ENCODE measurements at places on chromosomes 3 and 15.
A peak's percentile ranks its signal among the peaks of the same experiment; 100 is the strongest.

GRCh38 chr3:110810356-110810755 is 261.3 kb upstream of the NECTIN3 start:
- DNase-seq = no peak

DNA sequence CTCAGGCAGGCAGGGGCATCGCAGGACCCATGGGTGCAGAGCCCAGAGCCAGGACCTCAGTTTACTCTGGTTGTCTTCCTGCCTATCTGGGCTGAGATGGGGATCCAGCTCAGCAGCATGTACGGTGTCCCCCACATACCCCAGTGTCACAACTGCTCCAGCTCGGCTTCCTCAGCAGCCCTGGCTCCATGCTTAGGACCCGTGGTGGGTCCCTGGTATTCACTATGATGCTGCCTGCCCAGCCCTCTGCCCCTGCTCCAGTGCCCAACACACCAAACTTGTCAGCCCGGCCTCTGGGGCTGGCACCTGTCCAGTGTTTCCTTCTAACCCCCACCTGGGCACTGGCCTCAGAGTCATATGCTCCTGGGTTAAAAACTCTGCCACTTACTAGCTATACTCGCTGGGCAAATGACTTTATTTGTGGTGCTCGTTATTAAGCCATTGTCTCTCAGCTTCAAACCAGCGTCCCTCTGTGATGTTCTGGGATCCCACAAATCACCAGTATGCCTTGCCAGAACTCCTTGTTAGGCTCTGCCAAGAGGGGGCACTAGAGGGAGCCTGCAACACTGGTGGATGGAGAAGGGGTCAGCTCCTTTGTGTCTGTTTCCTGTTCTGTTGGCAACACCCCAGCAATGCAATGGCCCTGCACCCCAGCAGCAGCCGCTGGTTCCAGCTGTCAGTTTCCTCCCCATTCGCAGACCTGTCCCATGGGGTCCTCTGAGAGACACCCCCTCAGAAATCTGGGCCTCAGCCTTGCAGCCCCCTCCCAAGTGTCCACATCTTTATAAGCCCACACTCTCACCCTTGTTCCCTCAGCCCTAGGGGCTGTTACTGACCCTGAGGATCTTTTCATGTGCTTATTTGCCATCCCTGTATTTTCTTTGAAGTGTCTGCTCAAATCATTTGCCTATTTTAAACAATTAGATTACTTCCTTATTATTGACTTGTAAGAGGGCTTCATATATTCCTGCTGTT is 24.1 kb upstream of the MRPS22 start:
- DNase-seq = peak; percentile 34

DNA sequence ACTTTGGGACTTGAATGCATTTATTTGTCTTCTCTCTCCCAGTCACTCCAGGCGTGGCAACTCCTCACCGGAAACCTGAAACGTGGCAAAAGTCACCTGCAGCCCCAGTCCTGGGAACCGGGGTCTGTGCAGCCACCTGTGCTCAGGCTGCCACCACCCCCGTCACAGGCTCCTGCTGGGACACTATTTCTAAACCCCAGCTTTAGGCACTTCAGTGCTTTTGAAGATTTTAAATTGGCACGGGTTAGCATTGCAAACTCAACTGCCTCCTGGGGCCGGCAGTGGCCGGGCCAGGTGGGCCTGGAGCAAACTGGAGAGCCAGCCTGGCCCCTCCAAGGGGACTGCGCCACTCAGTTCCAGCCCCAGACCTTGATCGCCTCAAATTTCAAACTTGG is 146.7 kb upstream of the IQSEC1 start:
- DNase-seq = no peak

DNA sequence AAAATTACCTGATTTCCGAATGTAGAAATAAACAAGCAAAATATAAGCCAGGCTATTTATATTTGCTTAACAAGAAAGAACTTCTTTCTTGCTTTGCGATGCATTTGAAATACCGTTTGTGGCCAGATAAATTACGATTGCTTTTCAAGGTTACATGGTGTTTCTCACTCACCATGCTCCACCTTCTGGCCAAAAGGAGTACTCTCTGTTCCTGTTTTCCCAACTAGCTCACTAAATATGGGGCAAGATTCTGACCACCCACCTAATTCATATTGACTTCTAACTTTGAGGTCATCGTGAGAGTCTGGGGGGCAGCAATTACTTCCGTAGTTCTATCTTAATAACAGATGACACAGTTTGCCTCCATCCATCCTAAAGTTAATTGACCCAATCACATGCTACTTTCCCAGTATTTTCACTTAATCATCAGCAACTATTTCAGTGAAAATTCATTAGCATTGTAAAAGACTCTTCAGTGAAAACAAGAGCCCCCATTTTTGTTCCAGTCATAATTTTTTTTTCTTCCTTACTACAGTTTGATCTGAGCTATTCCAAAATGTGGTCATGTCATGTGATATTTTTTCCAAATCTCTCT is 25.9 kb downstream of the ACP3 start:
- DNase-seq = peak; percentile 68

DNA sequence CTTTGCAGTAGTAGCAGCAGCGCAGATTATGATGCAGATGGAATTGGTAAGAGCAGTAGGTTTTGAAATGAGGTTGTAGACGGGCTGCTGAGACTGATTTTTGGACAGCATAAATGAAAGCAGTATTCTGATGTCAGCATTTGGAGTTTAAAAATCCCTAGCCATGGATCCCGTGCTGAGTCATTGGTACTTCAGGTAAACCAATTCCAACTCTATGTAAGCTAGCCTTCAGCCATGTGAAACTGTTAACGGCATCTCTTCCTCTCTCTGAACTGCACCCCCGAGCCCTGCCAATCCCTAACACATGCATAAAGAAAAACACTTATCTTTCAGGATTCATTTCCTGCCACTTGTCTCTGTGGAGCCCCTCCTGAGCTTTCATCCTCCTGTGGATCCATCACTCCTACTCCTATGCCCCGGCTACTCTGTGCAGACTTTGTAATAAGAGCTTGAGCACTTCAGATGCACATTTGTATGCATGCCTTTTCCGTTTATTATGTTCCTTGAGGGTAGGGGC is 119.0 kb downstream of the AKAP13 start:
- no peak for DNase-seq

DNA sequence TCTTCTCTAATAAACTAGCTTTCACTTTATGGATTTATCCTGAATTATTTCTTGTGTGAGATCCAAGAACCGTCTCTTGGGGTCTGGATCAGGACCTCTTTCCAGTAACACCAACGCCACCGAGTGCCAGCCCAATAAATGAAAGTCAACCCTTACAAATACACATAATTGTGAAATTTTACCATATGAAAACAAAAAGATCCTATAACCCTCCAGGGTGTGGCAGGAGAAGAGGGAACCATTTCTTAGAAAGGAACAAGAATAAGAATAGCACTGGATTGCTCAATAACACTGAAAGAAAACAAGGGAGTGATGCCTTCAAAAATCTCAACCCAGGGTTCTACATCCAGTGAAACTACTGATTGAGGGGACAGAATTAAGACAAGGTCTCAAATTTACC is 51.6 kb upstream of the ACKR4 start:
- DNase-seq = no peak

DNA sequence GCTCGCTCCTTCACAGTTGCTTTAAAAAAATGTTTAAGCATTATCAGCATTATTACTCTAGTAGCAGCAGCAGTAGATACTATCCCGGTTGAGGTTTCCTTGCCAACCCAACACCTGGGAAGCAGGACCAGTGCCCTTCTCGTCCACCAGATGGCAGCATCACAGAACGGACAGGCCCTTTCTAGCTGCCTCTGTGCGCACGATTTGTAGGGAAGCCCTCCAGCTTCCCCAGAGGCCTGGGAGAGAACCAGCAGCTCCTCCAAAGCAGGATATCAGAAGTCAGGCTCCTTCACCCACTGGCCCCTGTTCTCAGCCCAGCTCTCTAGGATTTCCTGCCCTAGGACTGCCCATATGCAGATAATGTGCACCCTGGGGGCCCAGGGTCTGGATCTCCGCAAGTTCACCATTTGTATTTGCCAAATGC is 16.8 kb upstream of the ESYT3 start:
- peak; percentile 95 for DNase-seq

DNA sequence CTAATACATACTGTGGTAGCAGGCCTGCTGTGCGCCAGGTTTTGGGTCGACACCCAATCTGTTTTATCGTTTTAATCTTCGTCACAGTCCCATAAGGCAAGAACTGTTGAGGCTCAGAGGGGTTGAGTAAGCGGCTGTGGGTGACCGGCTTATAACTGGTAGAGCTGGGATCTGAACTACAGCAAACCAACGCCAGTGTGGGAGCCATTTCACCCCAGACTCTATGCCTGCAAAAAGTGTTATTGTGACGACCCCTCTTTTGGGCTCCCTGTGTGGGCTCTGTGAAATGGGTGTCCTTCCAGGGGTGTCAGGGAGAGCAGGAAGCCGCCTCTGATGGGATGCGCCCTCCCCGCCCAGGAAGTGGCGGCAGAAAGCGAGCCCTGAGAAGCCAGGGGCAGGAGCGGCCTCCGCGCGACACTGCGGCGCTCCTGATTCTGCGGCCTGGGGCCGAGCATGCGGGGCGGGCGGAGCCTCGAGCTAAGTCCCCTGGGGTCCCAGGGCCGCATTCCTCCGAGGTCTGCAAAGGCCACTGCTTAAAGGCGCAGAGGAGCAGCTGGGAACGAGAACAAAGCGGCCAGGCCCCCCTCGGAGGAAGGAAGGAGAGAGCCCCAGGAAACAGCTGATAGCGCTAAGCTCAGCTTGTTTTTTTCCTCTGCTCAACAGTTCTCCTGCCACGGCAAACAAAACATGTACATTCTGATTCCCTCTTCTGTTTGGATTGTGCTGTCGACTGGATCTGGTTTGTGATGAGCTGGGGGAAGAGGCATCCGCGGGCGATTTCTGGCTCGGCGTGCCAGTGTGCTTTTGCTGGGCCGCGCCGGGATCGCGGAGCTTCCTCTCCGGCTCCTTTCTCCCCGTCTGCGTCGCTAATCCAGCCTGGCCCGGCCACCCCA is 33.9 kb downstream of the GRK7 start:
- DNase-seq = peak; percentile 44

- DNase-seq = peak; percentile 17
Observed at GRCh38 chr15:74406992-74407705, 26.6 kb downstream of the SEMA7A start.

DNA sequence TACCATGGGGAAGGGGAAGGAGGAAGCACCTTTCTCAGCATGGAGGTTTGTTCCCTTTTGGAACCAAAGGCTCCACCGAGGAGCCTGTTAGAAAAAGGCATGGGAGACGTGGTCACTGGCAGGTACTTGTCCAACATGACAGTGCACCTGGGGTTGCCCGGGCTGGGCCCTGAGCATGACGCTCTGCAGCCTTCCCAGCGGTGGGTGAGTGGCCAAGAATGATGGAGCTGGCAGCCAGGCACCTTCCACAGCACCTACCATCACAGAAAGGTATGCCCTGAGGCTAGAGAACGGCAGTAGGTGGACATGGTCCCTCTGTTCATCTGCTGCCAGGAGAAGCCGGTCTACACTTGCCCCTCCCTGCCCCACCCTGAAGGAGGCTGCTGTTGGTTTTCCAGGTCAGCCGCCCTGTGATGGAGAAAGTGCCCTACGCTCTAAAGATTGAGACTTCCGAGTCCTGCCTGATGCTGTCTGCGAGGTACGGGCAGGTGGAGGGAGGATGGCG is 29.0 kb upstream of the NR2C2 start:
- DNase-seq = peak; percentile 27

DNA sequence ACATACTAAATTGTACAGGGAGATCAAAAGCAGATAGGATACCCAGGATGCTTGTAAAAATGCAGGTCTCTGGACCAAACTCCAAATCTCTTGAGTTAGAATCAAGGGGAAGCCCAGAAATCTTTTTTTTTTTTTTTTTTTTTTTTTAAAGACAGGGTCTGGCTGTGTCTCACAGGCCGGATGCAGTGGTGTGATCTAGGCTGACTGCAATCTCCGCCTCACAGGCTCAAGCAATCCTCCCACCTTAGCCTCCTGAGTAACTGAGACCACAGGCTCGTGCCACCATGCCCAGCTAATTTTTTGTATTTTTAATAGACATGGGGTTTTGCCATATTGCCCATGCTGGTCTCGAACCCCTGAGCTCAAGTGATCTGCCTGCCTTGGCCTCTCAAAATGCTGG is 373.5 kb downstream of the SHQ1 start:
- no peak for DNase-seq

DNA sequence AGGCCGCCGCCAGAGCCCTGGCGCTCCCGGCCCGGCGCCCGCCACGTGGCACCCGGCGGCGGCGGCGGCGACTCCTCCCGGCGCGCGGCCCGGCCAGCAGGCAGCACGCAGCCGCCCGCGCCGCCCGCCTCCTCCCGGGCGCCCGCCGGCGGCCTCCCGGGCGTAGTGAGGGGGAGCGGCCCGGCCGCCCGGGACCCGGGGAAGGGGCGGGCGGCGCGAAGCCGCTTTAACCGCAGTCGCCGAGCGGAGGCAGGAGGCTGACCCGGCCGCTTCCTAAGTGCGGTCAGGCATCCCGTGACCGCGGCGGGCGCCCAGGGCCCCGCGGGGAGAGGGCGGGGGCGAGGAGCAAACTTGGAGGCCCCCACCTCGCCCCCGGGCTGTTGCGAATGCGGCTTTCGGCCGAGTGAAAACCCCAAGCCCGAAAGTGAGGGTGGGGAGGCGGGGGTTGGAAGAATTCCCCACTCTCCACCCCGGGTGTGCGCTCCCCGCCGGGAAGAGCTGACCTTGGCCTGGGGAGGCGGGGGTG is 1.7 kb upstream of the HES1 start:
- DNase-seq = peak; percentile 87

DNA sequence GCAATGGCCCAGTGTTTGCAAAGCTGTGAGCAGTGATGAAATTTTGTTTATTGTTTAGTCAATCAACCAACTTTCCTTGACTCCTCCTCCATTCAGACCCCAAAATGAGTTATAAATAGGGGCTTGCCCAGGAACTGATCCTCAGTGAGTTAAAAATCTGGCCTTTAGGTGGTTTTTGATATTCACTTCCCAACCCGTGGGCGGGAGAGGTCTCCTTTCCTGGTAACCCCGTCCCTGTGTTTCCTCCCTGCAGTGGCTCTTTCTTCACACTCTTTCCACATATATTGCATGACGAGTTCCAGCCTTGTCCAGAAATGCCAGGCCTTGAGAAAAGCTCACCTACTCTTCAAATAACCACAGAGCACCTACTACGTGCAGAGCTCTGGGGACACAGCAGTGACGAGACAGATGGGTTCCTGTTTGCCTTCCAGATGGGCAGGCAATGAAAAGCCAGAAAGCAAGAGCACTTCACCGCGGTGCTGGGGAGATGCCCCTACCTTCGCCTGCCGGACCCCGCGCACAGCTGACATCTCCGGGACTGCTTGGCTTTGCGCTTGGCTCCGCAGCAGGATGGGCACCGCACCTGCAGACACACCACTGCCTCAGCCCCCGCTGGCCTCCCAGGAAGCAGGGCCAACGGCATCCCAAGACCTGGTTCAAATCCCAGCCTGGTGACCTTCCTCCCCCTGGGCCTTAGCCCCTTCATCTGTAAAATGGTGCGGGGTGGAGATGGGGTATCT is 17.2 kb downstream of the SSUH2 start:
- DNase-seq = no peak

DNA sequence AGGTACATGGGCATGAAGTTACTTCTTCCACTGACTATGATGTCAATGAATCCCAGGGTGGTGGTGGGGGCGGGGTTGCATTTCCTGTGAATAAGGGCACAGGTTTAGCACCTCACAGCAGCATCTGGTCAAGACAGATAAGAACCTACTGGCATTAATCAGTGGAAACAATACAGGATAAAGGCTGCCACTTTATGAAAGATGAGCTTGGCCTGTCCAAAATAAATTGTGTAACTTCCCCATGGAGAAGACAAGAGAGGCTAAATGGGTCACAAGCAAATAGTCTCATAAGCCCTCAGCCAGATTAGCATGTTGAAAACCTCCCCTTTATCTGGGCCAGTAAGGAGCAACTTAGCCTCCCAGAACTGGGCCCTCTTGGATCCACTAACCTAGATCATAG is 27.4 kb upstream of the PLSCR2 start:
- DNase-seq = no peak
